A549 treated with RU486 at 1 μM for 4 hours (cell line): ENCODE measurements at places on chromosomes 7 and 10. TPM values are rescaled to one million over a fixed set of nuclear protein-coding genes. Genes with fewer than 3 reads are reported as not detected.

The COL13A1 gene
- total RNA-seq = 0.23 to 0.35 TPM (median 0.29 TPM) in 5 replicates

The PRR15 gene
- total RNA-seq = 1.5 to 2.6 TPM (median 2.3 TPM) in 5 replicates

The HOXA11 gene
- total RNA-seq = 0.67 to 0.92 TPM (median 0.89 TPM) in 5 replicates

The ATAD1 gene
- 22.6 to 56.6 TPM (median 46.0 TPM) in 5 replicates for total RNA-seq

The MUC12 gene
- 11.2 to 21.5 TPM (median 18.6 TPM) in 5 replicates for total RNA-seq

The HTRA1 gene
- 54.2 to 69.3 TPM (median 58.8 TPM) in 5 replicates for total RNA-seq

The SPDYE2B gene
- total RNA-seq = not detected in 5 replicates

The DNAAF5 gene
- 36.6 to 49.2 TPM (median 44.1 TPM) in 5 replicates for total RNA-seq

The NUTM2B gene
- 0.08 to 0.40 TPM (median 0.29 TPM) in 5 replicates for total RNA-seq

The ADIRF gene
- 0.21 TPM in 1 of 5 replicates, not detected in the others for total RNA-seq

The PHYH gene
- total RNA-seq = 29.2 to 34.4 TPM (median 31.8 TPM) in 5 replicates

The RPEL1 gene
- total RNA-seq = 0.08 TPM in 1 of 5 replicates, not detected in the others

The CALHM2 gene
- 4.3 to 6.6 TPM (median 5.1 TPM) in 5 replicates for total RNA-seq

The ZNRF2 gene
- 4.1 to 8.2 TPM (median 7.3 TPM) in 5 replicates for total RNA-seq

The PHYHIPL gene
- 0.33 to 0.42 TPM (median 0.38 TPM) in 5 replicates for total RNA-seq

The ADCY1 gene
- 1.3 to 2.7 TPM (median 2.2 TPM) in 5 replicates for total RNA-seq

The EBLN1 gene
- total RNA-seq = 0.10 to 0.13 TPM in 2 of 5 replicates, not detected in the others

The CTTNBP2 gene
- total RNA-seq = 0.12 to 0.32 TPM (median 0.15 TPM) in 5 replicates

The GPR15LG gene
- not detected in 5 replicates for total RNA-seq

The SUN3 gene
- 0.20 TPM in 1 of 5 replicates, not detected in the others for total RNA-seq

The IGFBP1 gene
- total RNA-seq = 26.0 to 46.0 TPM (median 41.8 TPM) in 5 replicates

The FAM25C gene
- total RNA-seq = 2.4 to 3.8 TPM (median 2.5 TPM) in 3 of 5 replicates, not detected in the others

The TMEM130 gene
- total RNA-seq = 0.30 to 0.54 TPM (median 0.39 TPM) in 5 replicates

The WNT8B gene
- 0.08 TPM in 1 of 5 replicates, not detected in the others for total RNA-seq

The CYP3A7 gene
- total RNA-seq = not detected in 5 replicates

The STK31 gene
- 0.48 to 1.2 TPM (median 0.89 TPM) in 5 replicates for total RNA-seq
